NCI-H460 (cell line): ENCODE measurements at places on chromosomes 16 and 17. TPM values are rescaled to one million over a fixed set of nuclear protein-coding genes. Genes with fewer than 3 reads are reported as not detected.

NMRAL1 gene
- total RNA-seq: 47.9 and 50.7 TPM in 2 replicates

CCL4L2 gene
- total RNA-seq: not detected in 2 replicates

KRT20 gene
- total RNA-seq: not detected in 2 replicates

EXOC3L1 gene
- total RNA-seq: not detected in 2 replicates

TEDC2 gene
- total RNA-seq: 12.5 and 14.2 TPM in 2 replicates

MSLN gene
- 0.29 and 0.54 TPM in 2 replicates for total RNA-seq

OSGIN1 gene
- 53.5 and 57.5 TPM in 2 replicates for total RNA-seq

TEKT3 gene
- not detected in 2 replicates for total RNA-seq

KRTAP3-2 gene
- not detected in 2 replicates for total RNA-seq

SOX9 gene
- 43.8 and 46.4 TPM in 2 replicates for total RNA-seq

KRT32 gene
- not detected in 2 replicates for total RNA-seq

MT1H gene
- not detected in 2 replicates for total RNA-seq

LAT gene
- 1.9 TPM in 2 replicates for total RNA-seq

SF3B3 gene
- 159 and 190 TPM in 2 replicates for total RNA-seq

STAT5A gene
- total RNA-seq: 1.6 and 2.9 TPM in 2 replicates

GNPTG gene
- 32.2 and 33.0 TPM in 2 replicates for total RNA-seq

PERCC1 gene
- not detected in 2 replicates for total RNA-seq

CHST5 gene
- 0.64 and 0.87 TPM in 2 replicates for total RNA-seq

AGRP gene
- total RNA-seq: not detected in 2 replicates

PRDM7 gene
- not detected in 2 replicates for total RNA-seq

ADPRM gene
- total RNA-seq: 30.5 and 32.8 TPM in 2 replicates

TOX3 gene
- not detected in 2 replicates for total RNA-seq

KRTAP2-2 gene
- total RNA-seq: not detected in 2 replicates

MGAT5B gene
- total RNA-seq: 0.72 and 1.2 TPM in 2 replicates

KRT9 gene
- not detected in 2 replicates for total RNA-seq

EEF2K gene
- total RNA-seq: 11.5 and 15.9 TPM in 2 replicates

CD300LB gene
- total RNA-seq: not detected in 2 replicates

USP43 gene
- 7.7 and 8.3 TPM in 2 replicates for total RNA-seq

APRT gene
- total RNA-seq: 124 and 160 TPM in 2 replicates

NPIPA2 gene
- 2.7 and 3.7 TPM in 2 replicates for total RNA-seq

HS3ST2 gene
- 0.05 and 0.14 TPM in 2 replicates for total RNA-seq

DCUN1D3 gene
- total RNA-seq: 10.0 and 10.1 TPM in 2 replicates

KRT15 gene
- total RNA-seq: 3.7 and 6.0 TPM in 2 replicates

CEP295NL gene
- 0.20 and 0.35 TPM in 2 replicates for total RNA-seq

PYDC1 gene
- not detected in 2 replicates for total RNA-seq

AHSP gene
- total RNA-seq: not detected in 2 replicates

ADAM11 gene
- 0.75 and 0.94 TPM in 2 replicates for total RNA-seq

C17orf107 gene
- total RNA-seq: 0.59 and 0.63 TPM in 2 replicates

CEP112 gene
- 6.5 and 6.6 TPM in 2 replicates for total RNA-seq

RAPGEFL1 gene
- total RNA-seq: 2.8 and 2.9 TPM in 2 replicates

EME1 gene
- 8.4 and 14.1 TPM in 2 replicates for total RNA-seq

SULT1A4 gene
- total RNA-seq: 12.8 and 15.8 TPM in 2 replicates

SYNGR3 gene
- total RNA-seq: 4.0 and 4.5 TPM in 2 replicates
